H54 (cell line): ENCODE measurements at places on chromosomes 5 and 9.

- no peak for DNase-seq
Observed at GRCh38 chr5:51465165-51465564, 81.9 kb downstream of the ISL1 start.

- no peak for DNase-seq
Observed at GRCh38 chr5:168006456-168007130, 284.9 kb upstream of the WWC1 start.

GRCh38 chr9:114687034-114687433 lies 5.0 kb upstream of the TEX48 start:
- no peak for DNase-seq

- DNase-seq: no peak
Observed at GRCh38 chr9:6512085-6512657, 99.2 kb downstream of the UHRF2 start.

DNA sequence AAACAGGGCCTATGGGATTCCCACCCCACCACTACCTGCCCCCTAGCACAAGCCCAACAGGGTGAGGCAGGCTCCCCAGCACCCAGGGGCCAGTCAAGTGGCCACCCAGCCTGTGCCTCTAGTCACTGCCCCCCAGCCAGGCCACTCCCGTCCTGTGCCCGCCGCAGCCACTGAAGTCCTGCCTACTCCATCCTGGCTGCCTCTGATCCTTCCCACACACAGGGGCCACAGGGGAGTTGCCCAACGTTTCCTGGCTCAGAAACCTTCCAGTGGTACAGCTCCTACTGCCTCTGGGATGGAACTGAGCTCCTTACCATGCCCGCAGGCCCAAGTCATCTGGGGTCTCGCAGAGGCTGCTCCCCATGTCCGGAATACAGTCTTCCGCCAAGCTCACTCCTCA lies 70.2 kb upstream of the STXBP1 start:
- DNase-seq: no peak

DNA sequence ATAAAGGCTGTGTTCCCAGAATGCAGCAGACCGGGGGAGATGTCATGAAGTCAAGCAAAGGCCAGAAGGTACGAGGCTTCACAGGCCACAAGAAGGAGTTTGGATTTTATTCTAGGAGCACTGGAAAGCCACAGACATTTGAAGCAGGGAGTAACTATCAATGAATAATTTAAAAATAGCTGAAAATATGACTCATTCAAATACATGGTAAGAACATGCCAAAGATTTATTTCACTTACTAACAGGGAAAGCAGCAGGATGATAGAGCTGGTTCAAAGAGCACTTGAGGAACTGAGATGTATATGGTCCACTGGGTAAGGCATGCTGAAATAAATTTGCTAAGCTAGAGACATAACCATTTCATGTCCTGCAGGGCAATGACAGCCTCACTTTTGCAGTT lies 53.2 kb downstream of the MSX2 start:
- DNase-seq: no peak

DNA sequence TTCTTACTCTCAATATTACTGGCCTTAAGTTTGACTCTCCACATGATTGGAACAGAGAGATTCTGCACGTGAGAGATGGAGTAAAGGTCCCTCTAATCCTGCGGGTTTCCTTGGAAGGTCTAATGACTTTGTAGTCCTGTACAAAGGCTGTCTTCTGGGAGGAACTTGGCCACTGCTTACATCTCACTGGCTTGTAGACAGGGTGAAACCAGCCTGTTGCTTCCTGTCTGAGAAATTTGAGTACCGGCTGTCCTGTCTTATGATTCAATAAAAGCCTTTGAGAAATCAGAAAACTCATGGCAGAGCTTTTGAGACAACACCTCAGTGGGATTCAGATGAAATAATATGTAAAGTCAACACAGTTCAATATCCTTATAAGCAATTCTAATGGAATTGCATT lies 43.0 kb downstream of the IL31RA start:
- DNase-seq: no peak

DNA sequence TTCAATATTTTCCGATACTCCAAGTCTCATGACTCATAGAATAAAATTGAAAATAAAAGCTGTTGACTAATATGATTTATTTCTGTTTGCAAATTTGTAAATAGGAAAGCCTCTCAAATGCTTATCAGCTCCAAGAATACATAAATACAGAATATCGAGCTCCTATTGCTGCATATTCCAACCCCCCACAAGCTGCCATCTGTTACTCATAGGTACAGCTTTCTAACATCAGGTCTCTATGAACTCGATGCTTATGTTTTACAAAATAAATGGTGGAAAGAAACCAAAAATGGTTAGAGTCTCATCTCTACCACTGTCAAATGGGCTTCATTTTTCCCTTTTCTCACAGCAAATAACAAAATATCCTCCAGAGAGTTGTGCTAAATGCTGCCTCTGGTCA lies 631.6 kb upstream of the CDH18 start:
- no peak for DNase-seq

GRCh38 chr5:38714703-38715355 lies 131.0 kb upstream of the OSMR start:
- DNase-seq: no peak

DNA sequence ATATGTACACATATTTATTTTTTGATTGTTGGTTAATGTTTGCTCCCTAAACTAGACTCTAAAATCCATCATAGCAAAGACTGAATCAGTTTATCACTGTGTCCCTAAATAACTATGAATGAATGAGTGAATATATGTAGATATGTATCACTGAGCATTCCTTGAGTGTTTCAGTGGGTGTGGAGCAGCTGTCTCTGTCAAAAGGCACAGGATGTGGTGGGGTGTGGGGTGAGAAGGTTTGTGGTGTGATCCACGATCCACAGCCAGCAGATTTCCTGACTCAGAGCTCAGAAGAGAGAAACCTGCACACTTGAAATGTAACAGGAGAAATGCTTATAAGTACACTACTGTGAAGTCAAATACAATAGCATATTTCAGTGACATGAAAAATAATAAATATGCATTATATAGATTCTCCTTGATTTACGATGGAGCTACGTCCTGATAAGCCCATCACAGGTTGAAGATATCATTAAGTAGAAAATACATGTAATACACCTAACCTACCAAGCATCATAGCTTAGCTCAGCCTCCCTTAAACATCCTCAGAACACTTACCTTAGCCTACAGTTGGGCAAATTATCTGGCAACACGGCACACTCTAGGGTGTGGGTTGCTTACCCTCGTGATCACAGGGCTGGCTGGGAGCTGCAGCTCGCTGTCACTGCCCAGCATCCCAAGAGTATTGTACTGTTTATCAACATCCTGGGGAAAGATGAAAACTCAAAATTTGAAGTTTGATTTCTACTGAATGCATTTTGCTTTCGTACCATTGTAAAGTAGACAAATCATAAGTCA lies 287.0 kb downstream of the GAS1 start:
- peak; percentile 19 for DNase-seq

- DNase-seq: no peak
Observed at GRCh38 chr9:99253772-99254431, 31.8 kb downstream of the SEC61B start.

GRCh38 chr5:146660376-146660960 lies 144.5 kb upstream of the GPR151 start:
- no peak for DNase-seq

- DNase-seq: no peak
Observed at GRCh38 chr9:105062222-105062855, 134.4 kb upstream of the ABCA1 start.

GRCh38 chr5:115264786-115265185 lies 2.1 kb upstream of the PGGT1B start:
- DNase-seq: no peak

DNA sequence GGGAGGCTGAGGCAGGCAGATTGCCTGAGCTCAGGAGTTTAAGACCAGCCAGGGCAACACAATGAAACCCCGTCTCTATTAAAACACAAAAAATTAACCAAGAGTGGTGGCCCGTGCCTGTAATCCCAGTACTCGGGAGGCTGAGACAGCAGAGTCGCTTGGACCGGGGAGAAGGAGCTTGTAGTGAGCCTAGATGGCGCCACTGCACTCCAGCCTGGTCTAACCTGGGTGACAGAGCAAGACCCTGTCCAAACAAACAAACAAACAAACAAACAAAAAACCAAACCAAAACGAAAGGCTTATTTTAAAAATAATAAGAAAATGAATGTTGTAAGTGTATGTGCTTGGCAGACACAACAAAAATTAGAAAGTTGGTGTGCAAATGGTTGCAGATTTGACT lies 536.3 kb upstream of the PTPRD start:
- DNase-seq: no peak

GRCh38 chr5:150058480-150059126 lies 27.8 kb downstream of the CSF1R start:
- DNase-seq: peak; percentile 64

DNA sequence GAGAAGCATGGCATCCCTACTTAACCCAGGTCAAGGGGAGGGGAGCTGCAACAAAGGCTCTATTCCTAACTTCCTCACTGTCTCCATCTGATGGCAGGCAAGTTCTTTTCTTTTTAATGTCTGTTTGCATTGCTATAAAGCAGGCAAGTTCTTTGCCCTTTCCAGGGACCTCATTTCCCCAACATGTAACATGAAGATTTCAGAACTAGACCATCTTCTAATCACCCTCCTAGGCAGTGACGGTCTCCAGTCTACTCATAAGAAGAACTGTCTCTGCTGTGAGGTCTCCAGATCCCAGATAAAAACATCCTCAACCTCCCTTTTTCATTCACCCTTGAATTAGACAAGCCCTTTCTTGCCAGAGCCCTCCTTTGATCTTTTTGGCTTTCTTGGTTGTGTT lies 42.1 kb downstream of the PPP1R2B start:
- DNase-seq: no peak

- DNase-seq: no peak
Observed at GRCh38 chr5:135138116-135138850, 104.3 kb upstream of the PITX1 start.

- no peak for DNase-seq
Observed at GRCh38 chr9:129725795-129726251, 27.0 kb downstream of the PTGES start.

DNA sequence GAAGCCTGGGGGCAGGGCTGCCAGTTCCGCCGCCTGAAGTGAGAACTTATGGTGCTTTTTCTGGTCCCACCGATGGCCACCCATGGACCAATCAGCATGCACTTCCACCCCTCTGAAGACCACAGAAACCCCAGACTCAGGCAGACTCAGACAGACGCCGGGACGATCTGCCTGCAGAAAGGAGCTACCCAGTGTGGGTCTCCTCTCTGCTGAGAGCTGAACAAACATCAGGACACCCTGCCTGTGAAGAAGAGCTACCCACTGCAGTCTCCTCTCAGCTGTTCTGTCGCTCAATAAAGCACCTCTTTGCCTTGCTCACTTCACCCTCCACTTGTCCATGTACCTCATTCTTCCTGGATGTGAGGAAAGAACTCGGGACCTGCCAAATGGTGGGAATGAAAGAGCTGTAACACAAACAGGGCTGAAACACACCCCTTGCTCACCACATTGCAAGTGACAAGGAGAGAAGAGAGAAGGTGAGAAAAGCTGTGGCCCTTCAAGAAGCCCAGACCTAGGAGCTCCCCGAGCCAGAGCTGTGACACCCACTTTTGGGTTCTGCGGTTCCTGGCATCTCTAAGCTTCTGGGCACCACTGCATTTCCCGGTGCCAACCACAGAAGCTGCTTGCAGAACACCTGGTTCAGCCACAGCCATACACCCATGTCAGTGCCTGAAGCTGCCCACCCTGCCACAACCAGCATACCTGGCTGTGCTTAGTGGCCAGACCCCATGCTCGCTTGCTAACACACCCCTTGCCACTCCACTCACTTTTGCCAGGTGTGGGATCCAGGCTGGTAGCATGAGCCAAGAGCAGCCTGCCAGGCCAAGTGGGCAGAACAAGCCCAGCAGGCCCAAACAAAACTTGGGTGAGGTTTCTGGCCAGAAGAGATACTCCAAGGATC lies 114.3 kb upstream of the TSLP start:
- no peak for DNase-seq
